ENCODE measurements at places on chromosomes 13 and 19.

DNA sequence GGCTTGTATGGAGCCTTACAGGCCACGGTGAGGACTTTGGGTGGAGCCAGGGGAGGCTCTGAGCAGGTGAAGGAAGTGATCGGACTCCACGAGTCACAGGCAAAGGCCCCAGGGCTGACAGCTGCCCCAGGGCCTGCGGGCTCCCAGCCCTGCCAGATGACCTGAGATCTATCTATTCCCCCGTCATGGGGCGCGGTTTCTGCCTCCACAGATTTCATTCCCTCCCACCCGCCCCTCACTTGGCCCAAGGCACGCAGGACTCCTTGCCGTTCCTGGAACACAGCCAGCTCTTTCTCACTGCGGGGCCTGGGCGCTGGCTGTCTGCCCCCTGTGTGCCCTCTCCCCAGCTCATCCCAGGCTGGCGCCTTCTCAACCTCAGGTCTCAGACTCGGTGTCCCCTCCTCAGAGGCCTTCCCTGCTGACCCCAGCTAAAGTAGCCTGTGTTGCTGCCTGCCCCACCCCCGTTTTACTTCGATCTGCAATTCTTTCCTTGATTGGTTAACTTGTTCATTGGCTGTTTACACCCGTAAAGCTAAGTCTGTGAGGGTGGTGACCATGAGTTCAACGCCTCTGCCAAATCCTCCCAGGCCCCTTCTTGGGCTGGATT is 13.9 kb upstream of the PAK4 start:
- DNase-seq, result no peak

DNA sequence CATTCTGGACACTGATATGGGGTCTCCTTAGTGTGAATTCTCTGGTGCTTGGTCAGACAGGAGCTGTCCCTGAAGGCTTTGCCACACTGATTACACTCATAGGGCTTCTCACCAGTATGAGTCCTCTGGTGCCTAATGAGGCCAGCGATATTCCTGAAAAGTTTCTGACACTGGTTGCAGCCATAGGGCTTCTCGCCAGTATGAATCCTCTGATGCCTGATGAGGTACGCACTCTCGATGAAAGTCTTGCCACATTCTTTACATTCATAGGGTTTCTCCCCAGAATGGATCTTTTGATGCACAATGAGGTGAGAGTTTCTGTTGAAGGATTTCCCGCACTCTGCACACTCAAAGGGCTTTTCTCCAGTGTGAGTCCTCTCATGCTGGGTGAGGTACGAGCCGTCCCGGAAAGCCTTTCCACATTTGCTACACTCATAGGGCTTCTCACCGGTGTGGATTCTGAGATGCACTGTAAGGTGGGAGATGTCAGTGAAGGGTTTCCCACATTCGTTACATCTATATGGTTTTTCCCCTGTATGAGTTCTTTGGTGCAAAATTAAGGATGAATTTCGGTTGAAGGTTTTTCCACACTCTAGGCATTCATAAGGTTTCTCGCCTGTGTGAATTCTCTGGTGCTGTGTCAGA is 22.4 kb downstream of the ZNF329 start:
- DNase-seq, result no peak

DNA sequence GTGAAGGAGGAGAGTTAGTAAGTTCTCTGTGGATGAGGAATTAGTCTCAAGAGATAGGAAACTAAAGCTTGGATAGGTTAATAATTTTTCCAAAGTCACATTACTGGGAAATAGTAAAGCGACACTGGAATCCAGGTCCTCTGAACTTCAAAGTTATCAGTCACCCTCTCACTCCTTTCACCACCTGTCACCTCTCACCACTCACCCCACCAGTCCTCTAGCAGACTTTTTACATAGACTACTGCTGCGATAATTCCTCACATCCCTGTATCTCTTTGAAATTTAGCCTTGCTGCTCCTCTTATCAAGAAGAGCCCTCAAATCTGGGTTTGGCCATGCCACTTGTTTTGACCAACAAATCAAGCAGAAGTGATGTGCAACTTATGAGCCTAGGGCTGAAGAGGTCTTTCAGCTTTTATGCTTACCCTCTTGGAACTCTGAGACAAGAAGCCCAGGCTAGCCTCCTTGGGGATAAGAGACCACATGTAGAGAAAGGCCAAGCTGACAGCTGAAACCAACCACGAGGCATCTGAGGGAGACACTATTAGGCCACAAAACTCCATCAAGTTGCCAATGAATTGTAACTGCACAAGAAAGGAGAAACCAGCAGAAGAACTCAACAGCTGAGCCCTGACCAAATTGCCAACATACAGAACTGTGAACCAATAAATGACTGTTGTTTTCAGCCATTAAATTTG is 41.2 kb downstream of the STARD13 start:
- no peak for DNase-seq

DNA sequence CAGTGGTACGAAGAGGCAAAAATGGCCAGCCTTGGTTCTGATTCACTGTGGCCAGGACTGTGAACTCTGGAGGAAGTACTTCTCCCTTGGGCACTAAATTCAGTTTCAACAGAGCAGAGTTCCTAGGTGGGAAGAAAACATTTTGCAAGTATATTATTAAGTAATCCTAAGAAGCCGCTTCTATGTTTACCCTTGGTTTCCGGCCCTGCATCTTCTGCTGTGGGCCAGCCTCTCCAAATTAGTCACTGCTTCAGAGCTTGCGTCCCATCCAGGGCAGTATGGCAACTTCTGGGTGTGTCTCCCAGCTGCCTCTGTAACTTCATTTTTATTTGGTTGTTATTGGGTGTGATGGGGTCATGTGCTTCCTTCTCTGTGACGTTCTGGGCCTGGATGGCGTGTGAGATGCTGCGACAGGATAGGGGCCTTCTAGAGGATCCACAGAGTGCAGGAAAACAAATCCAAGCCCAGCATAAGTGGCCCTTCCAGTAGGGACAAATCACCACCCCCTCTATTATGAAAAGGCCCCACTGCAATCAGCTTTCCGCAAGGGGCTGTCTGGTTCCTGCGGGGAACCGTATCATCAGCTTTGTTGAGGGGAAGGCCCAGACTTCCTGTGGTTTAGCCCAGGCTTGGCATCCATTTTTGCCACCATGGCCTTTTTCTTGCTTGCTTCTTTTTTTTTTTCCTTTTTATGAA is 55.1 kb upstream of the C1QTNF9 start:
- no peak for DNase-seq

DNA sequence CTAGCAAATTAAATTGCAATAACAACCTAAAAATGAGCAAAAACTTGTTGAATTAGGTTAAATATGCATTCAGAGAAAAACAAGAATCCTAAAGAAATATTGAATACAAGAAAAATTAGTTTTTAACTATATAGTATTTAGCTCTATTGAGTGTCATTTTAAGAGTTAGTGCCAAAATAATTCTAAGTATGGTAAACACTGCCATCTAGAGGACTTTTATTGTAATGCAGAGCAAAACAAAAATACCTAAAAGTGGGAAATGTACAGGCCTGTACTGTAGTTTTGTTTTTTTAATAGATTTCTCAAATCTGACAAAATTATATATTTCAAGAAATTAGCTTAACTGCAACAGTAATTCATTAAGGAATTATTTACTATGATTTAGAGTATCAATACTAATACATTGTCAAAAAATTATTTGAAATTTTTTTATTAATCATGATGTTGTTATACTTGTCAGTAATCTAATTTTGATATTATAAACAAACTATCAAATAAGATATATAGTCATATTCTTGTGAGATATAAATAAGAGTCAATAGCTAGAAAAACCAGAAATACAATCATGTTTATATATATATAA is 8.2 kb upstream of the PCDH9 start:
- no peak for DNase-seq

DNA sequence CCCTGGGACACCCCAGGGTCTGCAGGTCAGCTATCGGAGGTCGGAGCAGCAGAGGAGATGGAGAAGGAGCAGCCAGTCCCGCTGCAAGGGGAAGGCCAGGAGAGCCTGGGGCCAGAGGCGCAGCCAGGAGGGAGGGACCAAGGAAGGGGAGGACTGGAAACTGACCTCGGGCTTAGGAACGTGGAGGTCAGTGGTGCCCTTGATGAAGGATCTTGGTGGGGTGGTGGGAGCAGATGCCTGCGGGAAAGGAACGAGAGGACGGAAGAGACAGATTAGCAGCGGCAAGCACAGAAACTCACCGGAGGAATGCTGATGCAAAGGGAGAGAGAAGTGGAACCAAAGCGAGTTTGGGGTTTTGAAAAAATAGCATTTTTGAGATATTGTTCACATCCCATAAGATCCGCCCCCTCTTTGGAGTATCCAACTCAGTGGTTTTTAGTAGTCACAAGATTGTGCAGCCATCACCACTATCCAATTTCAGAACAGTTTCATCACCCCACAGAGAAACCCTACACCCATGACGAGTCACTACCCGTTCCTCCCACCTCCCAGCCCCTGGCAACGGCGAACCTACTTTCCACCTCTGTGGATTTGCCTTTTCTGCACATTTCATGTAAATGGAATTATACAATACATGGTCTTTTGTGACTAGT is 22.1 kb downstream of the PLEKHF1 start:
- no peak for DNase-seq

GRCh38 chr19:42919757-42920079 is 2.0 kb upstream of the PSG6 start:
- DNase-seq, result no peak

GRCh38 chr19:32688311-32688710 is 3.3 kb upstream of the NUDT19 start:
- DNase-seq, result peak; percentile 29

DNA sequence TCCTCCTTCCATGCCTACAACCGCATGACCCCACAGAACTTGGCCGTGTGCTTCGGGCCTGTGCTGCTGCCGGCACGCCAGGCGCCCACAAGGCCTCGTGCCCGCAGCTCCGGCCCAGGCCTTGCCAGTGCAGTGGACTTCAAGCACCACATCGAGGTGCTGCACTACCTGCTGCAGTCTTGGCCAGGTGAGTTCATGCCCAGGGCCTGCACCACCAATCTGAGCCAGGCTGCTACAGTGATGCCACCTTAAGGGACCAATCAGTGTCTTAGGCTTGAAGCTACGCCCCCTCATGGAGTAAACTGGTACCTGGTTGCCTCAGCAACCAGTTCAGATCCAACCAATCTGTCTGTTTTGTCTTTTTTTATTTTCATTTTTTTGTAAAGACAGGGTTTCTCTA is 5.2 kb downstream of the SYDE1 start:
- no peak for DNase-seq

DNA sequence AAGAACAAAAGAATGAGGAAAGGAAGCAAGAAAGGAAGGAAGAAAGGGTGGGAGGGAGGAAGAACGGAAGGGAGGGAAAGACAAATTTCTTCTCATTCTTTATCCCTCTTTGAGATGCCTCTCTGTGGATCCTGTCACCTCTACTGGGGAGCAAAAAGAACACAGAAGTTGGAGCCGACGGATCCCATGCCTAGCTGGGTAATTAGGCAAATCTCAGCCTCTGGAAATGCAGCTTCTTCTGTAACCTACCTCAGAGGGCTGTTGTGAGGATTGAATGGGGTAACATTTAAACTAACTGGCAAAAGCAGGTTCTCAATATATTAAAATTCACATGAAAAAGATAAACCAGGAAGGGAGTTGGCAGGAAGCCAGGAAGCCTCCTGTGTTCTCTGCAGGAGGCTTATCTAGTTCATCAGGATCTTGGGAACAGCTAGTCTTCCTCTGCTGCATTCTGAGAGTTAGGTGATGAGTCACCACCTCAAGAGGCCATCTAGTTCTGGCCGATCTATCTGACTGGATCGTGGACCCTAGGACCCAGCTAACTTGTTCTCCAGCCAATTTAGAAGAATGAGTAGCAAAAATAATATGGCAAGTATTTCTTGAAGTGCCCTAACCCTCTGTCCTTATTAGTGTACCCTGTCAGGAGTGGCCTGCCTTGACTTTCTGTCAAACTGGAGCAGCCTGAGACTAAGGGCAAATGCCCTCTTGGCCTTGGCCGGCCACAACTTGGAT is 15.2 kb upstream of the CPB2 start:
- DNase-seq, result no peak

DNA sequence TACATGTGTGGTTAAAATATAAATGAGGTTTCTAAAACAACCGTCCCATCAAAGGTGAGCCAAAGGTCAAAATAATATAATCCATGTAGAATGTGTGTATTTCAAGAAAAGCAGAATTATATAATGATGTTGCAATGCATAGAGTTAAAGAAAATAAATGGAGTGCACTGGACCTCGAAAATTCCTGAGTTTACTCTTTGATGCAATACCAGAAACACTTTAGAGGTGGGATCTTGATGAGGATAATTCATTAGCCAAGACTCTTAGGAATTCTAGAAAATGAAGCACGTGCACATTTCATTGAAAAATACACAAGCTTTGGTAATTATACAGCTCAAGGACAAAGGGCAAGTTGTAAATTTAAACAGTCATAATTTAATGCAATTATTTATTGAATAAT is 508.9 kb upstream of the ARGLU1 start:
- no peak for DNase-seq

- no peak for DNase-seq
Observed at GRCh38 chr13:32735859-32736258, 149.6 kb downstream of the PDS5B start.

GRCh38 chr19:54364775-54365257 is at the start of gene LAIR1:
Gene LAIR1 (minus strand): TSS chr19:54364931. CDS start chr19:54364804, 127 bp downstream.
- no peak for DNase-seq

- DNase-seq, result no peak
Observed at GRCh38 chr19:28509079-28509895, 703.7 kb downstream of the UQCRFS1 start.

- no peak for DNase-seq
Observed at GRCh38 chr13:105159841-105160240, 1375.6 kb downstream of the EFNB2 start.

DNA sequence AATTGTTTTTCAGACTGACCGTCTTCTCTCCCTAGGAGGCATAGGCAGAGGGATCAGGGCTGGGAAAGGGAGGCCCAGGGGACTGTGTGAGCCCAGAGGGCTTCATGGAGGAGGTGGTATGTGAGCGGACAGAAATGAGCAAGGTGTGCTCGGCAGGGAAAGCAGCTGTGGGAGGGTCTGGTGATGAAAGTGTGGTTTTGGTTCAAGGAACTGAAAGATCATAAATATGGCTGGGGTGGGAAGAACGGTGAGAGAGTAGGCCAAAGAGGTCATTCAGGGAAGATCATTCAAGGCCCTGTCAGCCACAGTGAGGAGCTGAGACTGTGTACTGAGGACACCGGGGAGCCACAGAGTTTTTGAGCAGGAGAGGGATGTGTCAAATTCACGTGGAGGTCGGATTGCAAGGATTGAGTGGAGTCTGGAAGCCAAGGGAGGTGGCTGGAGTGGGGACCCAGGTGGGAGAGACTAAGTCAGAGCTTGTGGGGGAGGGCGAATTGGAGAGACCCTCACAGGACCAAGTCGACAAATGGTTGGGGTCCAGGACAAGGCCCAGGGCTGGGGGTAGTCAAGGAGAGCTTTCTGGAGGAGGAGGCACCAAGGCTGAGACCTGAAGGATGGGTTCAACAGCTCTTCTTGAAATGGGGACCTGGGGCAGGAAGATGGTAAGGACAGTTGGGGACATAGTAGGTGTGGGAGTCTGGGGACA is 7.6 kb downstream of the PLD3 start:
- no peak for DNase-seq
